Activated gamma-delta T cell treated with anti-CD3 and anti-CD28 coated beads, Interleukin-2, amount 50 U/mL, for 16 hours (primary cell): ENCODE measurements at places on chromosomes 16 and 17.

DNA sequence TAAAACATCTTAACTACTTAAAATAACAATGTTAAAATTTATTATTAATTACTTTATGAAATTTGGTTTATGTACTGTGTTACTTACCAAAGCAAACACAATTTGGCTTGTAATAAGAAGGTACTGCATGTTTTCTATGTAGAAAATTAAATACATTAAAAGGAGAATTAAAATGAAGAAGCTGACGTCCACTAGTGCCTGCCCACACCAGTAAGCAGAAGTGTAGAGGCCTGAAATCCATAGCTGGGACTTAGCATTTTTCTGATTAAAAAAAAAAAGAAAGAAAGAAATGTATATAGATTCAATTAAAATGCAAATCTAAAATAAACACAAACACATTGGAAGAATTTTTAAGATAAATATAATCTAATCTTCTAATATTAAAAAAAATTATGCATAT lies 35.8 kb upstream of the ABCA9 start:
- DNase-seq: no peak

DNA sequence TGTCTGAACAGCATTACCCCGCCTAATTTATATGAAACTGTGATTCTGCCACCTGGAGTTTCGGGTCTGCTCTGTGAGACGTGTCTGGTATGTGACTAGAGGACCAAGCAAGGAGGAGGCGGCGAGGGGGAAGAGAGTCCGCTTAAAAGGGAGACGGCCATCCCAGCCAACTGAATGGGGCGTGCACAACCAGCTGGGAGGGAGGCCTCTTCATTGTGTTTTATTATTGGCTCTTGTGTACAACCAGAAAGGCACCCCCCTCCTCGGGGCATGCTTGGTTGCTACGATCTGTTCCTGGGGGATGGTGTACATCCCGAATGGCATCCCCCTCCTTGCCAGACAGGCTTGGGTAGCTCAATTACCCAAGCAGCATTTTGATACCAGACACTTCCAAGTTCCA lies 384.5 kb upstream of the SALL1 start:
- no peak for DNase-seq

- DNase-seq: no peak
Measured at GRCh38 chr16:12901597-12902461, at the start of gene SHISA9. Gene SHISA9, plus strand, starts transcription at chr16:12901598.

- DNase-seq: no peak
Measured at GRCh38 chr17:27555339-27555738, 75.6 kb upstream of the LGALS9 start.

DNA sequence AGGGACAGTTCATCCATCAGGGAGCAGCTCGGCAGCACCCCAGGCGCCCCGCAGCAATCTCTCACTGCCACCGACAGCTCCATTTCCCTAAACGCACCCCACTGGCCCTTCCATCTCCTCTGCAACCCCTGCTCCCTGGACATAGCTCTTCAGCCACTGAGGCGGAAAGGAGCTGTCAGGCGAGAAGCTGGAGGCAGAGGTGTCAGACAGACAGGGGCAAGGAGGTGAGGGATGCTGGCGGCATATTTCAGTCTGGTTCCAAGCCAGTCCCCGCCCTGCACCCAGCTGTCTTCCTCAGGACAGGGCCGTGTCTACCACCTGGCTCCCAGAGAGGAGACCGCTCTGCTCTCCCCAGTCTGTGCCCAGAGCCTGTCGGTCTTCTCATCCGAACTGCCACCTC lies 9.7 kb downstream of the ACLY start:
- no peak for DNase-seq

DNA sequence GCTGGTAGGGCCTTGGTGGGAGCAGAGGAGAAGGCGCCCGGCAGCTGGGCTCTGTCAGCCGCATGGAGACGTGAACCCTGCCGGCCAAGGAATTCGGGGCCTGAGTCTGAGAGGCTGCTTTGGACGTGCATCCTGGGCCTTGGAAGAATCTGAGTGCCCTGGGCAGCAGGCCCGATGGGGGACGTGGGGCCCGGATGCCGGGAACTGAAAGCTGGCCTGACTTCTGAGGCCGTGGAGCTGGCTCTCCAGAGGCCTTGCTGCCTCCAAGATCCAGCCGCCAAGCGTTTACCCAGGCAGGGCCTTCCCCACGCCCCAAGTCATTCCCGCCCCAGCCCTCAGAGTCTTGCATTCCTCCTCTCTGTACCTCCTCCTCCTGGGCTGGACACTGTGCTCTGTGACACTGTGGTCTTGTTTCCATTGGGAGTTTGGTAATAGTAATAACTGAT lies 37.2 kb downstream of the NKD1 start:
- no peak for DNase-seq

GRCh38 chr16:72036098-72036497 lies 18.2 kb upstream of the HP start:
- no peak for DNase-seq

DNA sequence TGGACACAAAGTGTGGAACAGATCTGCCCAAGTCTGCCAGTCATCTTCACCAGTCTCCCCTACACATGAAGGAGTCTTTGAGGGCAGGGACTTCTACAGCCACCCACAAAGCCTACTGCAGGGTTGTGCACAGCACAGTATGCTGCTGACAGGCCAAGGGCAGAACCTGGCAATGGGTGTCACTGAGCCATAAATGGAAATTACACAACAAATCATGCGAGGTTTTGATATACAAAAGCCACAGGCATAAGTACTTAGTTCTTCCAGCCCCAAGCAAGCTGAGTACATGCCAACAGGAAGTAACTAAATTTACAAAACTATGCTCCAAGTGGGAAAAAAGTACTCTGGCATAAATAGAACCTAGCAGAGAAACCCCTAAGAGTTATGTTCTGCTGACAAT lies 7.8 kb upstream of the PSMC3IP start:
- no peak for DNase-seq

- no peak for DNase-seq
Measured at GRCh38 chr16:66028510-66029216, 337.8 kb upstream of the CDH5 start.

DNA sequence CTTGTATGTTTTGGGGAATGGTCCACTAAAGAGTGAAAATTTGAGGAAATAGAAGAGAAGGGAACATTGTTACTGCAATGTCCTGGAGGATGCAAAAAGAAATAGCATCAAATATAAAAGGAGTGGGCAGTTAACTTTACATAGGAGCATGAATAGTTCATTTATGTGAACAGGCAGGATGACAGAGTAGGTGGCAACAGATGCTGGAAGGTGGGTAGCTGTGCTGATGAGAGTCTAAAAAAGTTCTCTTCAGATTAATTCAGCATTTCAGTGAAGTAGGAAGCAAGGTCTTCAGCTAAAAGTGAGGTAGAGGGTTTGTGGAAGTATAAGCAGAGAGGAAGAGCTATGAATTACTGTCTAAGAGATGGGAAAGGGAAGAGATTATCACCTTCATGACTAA lies 276.5 kb downstream of the KIF2B start:
- DNase-seq: no peak

GRCh38 chr17:47964856-47965255 lies 6.1 kb upstream of the CDK5RAP3 start:
- DNase-seq: no peak
